ENCODE measurements at places on chromosomes 6 and 20.

DNA sequence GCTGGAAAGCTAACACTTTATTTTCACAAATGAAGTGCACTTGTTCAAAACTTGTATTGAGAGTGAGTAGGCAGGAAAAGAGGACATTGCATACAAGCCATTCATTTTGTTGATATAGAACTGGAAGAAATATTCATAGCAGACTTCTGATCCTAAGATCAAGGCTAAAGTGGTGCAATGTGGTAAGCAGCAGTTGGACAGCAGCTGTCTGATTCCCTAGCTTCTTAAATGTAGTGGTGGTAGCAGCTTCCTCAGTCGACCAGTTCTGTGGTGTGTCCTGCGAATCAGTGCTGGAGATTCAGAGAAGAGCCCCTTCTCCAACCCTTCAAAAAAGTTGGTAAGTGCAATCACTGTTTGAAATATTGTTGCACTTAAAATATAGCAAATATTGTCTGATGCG is 281.7 kb upstream of the GJE1 start:
- no peak for DNase-seq

- no peak for DNase-seq
These were observed 74.8 kb upstream of the JARID2 start for GRCh38 chr6:15171026-15171425.

DNA sequence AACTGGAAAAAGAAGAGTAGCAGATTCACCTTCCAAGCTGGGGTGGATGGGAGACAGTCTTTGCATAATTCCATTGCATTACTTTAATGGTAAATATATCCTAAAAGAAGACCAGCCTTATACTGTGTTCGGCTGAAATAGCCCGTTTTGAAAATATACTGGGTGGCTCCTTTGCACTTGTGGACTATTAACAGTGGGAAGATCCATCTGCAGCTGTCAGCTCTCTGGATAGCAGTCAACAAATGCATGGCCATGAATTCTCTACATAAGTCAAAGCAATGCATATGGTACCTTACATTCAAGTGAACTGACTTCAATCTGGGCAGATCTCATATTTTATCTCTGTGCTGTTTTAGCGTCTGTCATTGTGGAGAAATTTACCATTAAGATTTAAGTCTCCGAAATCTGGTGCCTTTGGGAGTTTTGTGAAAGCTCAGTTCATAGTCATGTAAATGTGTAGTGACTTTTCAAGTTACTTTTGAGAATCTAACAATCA is 400.6 kb upstream of the RNF217 start:
- DNase-seq, result no peak

DNA sequence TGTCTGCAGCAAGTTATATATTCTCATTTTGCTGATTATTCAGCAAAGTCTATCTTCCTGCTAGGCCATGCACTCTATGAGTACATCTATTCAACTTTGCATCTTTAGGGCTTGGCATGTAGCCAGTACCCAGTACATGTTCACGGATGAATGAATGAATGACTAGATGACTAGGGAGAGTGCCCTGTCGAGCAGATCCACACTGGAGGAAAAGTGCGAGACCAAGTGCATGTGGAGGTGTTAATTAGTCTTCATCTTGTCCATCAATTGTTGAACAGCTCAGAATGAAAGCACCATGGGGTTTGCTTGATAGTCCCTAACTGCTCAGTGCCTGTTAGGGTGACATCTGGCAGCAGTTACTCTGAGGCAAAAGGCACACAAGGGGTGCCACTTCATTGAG is 30.4 kb downstream of the TM9SF4 start:
- DNase-seq, result no peak

- DNase-seq, result no peak
These were observed 26.0 kb downstream of the SDCBP2 start for GRCh38 chr20:1302685-1303541.

DNA sequence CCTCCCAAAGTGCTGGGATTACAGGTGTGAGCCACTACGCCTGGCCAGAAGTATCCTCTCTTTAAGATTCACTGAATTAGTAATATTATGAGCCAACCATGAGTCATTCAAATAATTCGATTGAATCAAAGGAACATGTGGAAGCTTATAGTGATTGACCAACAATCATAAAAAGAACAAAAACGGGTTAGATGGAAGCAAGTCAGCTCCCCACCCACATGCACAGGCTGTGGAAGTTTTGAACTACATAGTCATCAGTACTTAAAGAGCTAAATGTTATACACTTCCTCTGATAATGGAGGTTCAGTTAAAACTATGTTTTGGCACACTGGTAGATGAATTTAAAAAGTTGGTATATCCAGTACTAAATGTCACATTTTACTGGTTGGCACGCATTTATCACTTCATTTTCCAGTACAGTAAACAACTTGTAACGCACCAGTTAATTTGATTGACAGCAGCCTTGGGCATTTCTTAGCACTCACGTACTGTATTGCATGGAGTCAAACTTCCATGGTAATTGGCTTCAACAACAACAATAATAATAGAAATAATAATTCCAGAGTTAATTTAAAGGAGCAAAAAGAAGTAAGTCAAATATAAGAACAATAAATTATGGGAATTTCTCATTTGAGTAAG is 1107.3 kb upstream of the MAP3K7 start:
- DNase-seq, result no peak

GRCh38 chr6:92690997-92691599 is 728.3 kb downstream of the EPHA7 start:
- DNase-seq, result no peak

DNA sequence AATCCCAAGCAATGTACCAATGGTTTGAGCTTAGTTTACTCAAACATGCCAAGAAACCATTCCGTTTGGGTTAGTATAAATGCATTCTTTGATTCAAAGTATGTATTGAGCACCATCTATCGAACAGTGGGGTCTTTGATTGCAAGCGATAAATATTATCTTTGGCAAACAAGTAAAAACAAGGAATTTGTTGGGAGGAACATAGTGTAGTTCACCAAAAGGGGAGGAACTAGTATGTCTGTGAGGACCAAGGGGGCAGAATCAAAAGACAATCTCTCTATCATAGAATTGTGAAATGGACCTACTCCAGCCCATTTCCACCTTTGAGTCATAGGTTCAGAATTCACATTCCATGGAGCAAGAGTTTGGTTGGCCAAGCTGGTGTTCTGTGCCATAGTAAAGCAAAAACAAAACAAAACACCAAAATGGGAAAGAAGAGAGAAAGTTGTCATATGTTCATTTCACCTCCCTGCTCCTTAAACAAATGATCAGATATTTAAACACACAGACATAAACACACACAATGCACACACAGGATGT is 266.0 kb downstream of the TSHZ2 start:
- DNase-seq, result no peak

GRCh38 chr6:101397199-101397598 is 3.7 kb downstream of the GRIK2 start:
- no peak for DNase-seq

DNA sequence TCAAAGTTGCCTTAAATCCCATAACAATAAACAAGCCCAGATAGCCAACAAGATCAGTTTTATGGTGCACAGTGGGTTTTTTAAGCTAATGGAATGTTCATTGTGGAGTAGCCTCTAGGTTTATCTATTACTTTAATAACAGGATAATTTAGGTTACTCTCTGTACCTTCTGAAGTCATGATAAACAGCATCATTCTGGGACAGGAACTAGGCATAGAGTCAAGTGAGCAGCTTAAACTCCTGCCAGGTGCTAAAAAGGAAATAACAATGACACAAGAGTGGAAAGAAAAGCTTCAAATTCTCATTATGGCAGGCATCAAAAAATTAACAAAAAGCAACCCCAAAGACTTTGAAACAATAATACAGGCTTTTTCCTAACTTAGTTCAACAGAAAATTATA is 228.8 kb downstream of the HACE1 start:
- no peak for DNase-seq

DNA sequence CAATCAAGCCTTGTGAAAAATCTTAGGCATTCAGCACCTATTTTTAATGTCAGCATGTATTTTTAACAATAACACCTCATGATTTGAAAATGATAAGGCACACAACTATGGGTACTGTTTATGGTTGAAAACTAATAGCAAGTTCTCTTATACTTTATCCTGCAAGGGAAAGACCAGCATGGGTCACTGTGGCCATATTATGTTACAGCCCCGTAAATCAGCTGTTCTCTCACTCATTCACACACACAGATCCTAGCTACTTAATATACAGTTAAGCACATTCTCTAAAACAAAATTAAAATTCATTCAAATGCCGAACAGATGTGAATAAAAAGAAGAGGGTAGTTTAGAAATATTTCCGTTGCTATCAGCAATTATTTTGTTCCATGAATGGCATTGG is 224.4 kb downstream of the OGFRL1 start:
- DNase-seq, result no peak

DNA sequence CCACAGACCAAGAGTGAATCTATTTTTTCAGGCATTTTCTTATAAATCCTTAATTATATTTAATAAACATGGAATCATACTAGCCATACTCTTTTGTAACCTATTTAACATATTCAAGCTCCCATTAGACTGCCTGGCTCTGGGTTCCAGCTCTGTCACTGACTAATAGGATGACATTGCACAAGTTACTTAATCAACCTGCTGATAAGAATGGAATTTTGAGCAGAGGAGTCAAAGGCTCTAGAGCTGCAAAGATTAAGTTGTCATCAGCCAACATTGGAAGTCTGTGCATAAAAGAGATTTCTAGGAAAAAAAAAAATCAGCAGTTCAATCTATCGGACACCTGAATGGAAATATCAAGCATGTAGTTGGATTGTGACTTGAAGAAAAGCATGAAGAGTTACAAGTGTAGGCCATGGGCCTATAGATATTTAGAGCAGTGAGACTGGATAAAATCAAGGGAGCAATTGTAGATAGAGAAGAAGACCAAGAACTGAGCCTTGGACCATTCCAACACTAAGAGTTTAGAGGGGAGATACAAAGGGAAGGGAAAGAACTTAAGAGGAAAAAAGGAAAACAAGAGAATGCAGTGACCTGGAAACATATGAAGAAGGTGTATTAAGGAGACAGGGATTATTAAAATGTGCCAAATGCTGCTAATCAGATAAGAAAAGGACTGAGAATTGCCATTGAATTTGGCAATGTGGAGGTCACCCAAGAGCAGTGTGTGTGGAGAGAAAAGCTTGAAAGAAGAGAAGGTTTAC is 11.0 kb upstream of the HINT3 start:
- DNase-seq, result no peak

GRCh38 chr20:59966428-59966827 is 8.2 kb downstream of the CDH26 start:
- no peak for DNase-seq

GRCh38 chr6:72621291-72622093 is at the start of gene KCNQ5:
Gene KCNQ5, plus strand, starts transcription at chr6:72622064.
- no peak for DNase-seq

Measured in NCI-H1436 treated with DMSO at 0.1 percent for 48 hours (cell line).